GM04504 (cell line): ENCODE measurements at places on chromosomes 12 and 14.

DNA sequence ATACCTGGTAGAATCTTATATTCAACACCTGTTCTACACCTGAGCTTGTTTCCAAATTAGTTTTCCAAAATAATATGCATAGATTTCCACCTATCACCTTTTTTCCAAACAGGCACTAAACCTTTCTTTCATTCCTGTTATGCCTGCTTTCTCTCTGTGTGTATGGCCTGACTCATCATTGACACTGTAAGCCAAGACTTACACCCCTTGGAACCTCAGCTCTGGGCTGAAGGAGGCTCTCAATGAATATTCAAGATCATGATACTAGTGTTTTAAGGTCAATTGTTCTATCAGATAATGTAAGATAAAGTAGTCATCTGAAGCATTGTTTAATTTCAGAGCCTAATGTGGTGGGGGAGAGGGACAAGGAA lies 1193.3 kb downstream of the FLRT2 start:
- DNase-seq, result no peak

DNA sequence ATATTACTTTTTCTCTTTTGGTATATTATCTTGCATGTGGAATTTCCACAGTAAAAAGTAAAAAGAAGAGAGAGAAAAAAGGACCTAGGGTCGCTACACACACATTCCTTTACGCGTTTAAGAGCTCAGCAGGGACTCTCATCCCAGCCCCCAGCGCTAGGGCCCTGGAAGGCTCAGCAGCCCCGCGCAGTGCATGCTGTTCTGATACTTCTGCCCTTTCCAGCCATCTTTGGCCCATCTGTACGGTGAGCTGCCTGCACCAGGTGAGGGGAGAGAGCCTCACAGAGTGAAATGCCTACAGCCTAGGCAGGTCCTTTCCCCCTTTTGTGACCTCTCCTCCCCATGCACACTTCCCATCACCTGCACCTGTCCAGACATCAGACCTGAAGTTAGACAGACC lies 1.6 kb upstream of the LTBR start:
- no peak for DNase-seq

DNA sequence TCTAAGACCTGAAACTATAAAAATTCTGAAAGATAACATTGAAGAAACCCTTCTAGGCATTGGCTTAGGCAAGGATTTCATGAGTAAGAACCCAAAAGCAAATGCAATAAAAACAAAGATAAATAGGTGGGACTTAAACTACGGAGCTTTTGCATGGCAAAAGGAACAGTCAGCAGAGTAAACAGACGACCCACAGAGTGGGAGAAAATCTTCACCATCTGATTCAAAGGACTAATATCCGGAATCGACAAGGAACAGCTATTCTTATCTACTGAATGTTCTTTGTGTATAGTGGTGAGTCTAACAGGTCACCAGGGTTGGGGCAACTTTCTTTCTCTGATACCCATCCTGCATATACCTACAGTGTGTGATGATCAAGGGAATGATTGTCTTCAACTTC lies 198.6 kb downstream of the CCDC91 start:
- no peak for DNase-seq

- no peak for DNase-seq
Measured at GRCh38 chr12:89740943-89741342, 32.3 kb upstream of the ATP2B1 start.

GRCh38 chr12:53461059-53461458 lies 9.2 kb downstream of the PCBP2 start:
- DNase-seq, result no peak

- DNase-seq, result no peak
Measured at GRCh38 chr12:54424224-54424623, 5.2 kb upstream of the ITGA5 start.

GRCh38 chr12:98945864-98946263 lies 300.8 kb downstream of the APAF1 start:
- no peak for DNase-seq

- no peak for DNase-seq
Measured at GRCh38 chr12:119661882-119662281, 6.1 kb upstream of the PRKAB1 start.
